ENCODE measurements at places on chromosomes 4 and X. TPM values are rescaled to one million over a fixed set of nuclear protein-coding genes. Genes with fewer than 3 reads are reported as not detected.

Gene SLC4A4
- total RNA-seq: 29.7 TPM

Gene CFP
- 1.4 TPM for total RNA-seq

Gene ITM2A
- 55.5 TPM for total RNA-seq

Gene EGF
- 0.45 TPM for total RNA-seq

Gene RGN
- 7.0 TPM for total RNA-seq

Gene CYLC1
- total RNA-seq: not detected

Gene FUNDC2
- 20.6 TPM for total RNA-seq

Gene MSANTD1
- total RNA-seq: 3.8 TPM

Gene PLXNB3
- 3.3 TPM for total RNA-seq

Gene SLITRK4
- total RNA-seq: 24.3 TPM

Gene CT45A5
- not detected for total RNA-seq

Gene TCEAL7
- 48.6 TPM for total RNA-seq

Gene EGFL6
- 2.8 TPM for total RNA-seq

Measured in cerebellum (tissue), 4 donors.